Stimulated activated CD8-positive, alpha-beta memory T cell treated with anti-CD3 and anti-CD28 coated beads, Interleukin-12 subunit alpha, Interleukin-12 subunit beta, amount 100 ng/mL, for 1 hour (primary cell): ENCODE measurements at places on chromosomes 4 and X.

GRCh38 chr4:48205626-48206025, 64.0 kb downstream of the TEC start:
- DNase-seq: no peak

- no peak for DNase-seq
Observed at GRCh38 chr4:98996056-98996764, 689 bp downstream of the METAP1 start.

- DNase-seq: no peak
Observed at GRCh38 chr4:166277401-166277800, 404.4 kb downstream of the TLL1 start.

- DNase-seq: no peak
Observed at GRCh38 chr4:122050841-122051240, 99.0 kb upstream of the TRPC3 start.

DNA sequence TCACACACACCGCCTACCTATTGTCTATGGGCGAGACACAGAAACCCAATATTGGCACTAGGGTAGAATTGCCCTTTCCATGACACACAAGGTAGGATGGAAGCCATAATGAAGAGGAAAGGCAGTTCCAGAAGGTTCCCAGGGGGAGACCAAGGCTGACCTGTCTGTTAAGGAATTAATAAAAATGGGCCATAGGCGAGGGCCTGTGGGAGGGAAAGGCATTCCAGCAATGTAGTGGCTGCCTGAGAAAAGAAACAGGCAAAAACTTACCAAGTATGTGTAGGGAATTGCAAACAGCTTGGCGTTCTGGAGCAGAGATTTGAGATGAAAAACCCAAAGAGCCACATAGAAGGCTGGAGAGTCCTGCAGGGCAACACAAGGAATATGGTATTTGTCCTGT, 19.1 kb downstream of the MAGED2 start:
- DNase-seq: no peak
